CMK (cell line): ENCODE measurements at places on chromosomes 6 and 20.

DNA sequence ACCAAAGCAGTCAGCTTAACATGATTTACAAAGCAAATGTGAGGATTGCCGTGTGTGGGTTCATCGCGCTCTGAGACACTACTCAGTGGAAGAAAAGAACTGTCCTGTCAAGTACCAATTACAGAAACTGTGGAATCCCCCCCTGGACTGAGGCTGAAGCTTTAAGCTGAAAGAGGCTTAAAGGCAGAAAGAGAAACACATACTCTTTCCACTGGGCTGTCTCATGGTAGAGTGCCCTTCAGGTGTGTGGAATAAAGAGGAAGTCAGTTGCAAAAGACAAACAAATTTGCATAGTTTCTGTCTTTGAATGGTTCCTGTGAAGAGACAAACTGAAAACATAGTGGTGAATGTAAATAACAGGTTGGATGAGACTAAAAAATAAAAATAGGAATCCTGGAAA, 560.4 kb upstream of the SYNCRIP start:
- no peak for DNase-seq

DNA sequence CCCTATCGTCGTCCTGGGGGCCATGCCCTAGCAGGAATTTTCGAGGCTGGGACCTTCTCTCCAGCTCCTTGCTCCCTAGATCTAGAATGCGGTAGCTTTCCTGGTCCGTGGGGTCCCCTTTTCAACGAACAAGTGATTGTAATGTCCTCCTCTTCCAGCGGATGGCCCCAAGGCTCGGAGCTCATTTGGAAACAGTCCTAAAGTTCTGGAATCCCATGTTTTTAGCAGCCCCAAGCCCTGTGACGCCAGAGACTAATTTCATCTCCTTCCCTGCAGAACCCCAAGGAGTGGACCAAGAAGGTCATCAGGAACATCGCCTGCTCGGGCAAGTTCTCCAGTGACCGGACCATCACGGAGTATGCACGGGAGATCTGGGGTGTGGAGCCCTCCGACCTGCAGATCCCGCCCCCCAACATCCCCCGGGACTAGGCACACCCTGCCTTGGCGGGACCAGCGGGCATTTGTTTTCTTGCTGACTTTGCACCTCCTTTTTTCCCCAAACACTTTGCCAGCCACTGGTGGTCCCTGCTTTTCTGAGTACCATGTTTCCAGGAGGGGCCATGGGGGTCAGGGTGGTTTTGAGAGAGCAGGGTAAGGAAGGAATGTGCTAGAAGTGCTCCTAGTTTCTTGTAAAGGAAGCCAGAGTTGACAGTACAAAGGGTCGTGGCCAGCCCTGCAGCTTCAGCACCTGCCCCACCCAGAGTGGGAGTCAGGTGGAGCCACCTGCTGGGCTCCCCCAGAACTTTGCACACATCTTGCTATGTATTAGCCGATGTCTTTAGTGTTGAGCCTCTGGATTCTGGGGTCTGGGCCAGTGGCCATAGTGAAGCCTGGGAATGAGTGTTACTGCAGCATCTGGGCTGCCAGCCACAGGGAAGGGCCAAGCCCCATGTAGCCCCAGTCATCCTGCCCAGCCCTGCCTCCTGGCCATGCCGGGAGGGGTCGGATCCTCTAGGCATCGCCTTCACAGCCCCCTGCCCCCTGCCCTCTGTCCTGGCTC, 48.5 kb downstream of the PYGB start:
- DNase-seq, result no peak

GRCh38 chr6:157637941-157638662, 184.9 kb upstream of the SNX9 start:
- no peak for DNase-seq

- DNase-seq, result peak; percentile 76
Measured at GRCh38 chr20:49230561-49231133, 11.4 kb downstream of the DDX27 start.

DNA sequence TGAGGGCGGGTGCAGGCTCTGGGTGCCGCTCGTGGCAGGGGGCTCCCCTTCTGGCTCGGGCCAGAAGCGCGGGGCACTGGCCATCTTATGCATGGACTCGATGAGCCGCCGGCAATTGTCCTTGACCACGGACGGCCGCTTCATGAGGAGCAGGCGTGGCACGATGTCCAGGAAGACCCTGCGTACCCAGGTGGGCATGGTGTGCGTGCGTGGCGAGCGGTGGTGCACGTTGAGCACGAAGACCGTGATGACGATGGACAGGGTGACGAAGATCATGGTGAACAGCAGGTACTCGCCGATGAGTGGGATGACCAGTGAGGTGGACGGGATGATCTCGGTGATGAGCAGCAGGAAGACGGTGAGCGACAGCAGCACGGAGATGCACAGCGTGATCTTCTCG, 11.0 kb downstream of the CHRNA4 start:
- no peak for DNase-seq

- no peak for DNase-seq
Measured at GRCh38 chr6:6001443-6001842, 5.3 kb downstream of the NRN1 start.

DNA sequence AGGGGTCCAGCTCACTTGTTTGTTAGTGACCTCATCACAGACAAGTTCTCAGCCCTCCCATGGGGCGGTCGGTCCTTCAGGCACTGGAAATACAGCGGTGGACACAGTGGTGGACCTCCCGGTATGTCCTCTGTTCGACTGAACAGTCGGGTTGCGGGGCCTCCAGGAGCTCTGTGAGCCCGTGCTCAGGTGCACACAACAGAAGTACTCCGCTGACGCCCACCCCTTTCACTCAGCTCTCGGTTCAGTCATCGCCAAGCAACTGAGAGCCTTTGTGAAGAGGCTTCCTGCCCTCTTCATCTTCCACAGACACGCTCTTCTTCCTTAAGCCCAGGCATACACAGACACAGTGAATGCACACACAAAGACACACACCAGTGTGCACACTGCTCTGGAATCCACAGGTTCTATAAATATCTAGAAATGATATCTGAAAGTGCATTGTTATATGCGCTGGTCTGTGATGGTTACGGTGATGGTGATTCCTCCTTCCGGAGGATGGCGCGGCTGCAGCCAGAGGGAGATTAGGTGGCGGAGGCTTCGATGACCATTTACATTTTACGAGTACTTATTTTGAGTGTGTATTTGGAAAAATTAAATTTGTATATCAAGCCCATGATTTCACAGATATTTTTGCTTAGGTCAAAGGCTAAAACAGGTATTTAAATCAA, 46.8 kb upstream of the BHLHE23 start:
- no peak for DNase-seq

DNA sequence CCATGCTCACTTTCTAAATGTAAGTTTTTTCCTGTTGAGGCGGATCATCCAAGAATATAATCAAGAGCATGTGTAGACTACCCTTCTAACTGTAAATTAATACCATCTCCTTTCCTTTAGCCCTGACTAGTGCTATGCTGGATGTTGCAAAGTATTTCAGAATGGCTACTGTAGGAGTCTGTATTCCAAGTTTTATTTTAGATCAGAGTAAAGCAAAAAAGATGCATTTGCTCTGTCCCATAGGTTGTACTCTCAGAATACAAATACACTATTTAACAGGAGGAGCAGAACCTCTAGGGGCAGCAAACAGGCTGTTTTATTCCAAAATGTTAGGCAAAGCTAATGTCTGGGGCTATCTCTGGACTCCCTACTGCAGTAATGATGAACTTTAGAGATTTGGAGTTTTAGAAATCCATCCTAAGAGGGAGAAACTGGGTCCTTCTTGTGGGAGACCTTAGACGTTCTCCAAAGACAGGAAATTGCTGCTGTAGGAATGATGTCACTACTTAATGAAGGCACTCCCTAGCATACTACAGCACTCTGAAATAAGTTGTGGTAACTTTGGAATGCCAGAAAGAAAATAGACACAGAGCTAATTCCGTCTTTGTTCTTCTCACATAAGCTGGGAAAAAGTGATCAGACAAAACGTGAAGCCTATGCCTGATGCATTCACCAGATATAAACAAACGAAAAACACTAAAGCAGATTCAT, 392.4 kb upstream of the HS3ST5 start:
- no peak for DNase-seq

- DNase-seq, result no peak
Measured at GRCh38 chr6:102631921-102632320, 1238.4 kb downstream of the GRIK2 start.
